ENCODE measurements at places on chromosomes 4 and X.
A peak's percentile ranks its signal among the peaks of the same experiment; 100 is the strongest.

DNA sequence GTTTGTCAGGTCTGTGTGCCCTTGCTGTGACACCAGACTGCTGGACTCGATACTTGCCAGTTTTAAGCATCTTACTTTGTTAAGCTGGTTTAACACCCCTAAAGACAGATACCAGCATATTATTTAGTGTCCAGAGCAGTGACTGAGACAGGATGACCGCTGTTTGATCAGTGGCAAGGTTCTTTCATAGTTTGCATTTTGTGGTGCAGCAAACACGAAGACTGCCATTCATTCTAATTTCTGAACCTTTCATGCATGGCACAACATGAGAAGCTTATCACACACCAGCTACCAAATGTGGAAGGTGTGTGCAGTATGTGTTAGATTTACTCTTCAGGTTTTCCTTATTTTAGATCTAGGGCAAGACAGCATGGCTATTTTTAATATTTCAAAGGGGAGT is 28.2 kb downstream of the JADE1 start:
- DNase-seq, result no peak

DNA sequence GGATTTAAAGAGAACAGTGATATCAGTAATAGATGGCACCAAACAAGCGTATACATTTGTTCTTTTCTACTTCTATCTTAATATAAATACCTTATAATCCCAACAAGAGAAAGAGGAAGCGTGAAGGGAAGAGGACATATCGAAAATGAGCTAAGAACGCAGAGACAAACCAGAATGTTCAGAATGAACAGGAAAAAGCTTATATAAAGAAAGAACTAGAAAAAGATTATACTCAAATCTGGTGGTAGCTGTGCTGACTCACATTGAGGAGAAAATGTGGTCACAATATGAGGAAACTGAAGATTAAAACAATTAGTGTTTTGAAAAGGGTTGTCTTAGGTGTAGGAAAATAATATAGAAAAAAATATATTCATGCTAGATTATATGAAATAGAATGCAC is 2.0 kb upstream of the GPR34 start:
- DNase-seq, result no peak

DNA sequence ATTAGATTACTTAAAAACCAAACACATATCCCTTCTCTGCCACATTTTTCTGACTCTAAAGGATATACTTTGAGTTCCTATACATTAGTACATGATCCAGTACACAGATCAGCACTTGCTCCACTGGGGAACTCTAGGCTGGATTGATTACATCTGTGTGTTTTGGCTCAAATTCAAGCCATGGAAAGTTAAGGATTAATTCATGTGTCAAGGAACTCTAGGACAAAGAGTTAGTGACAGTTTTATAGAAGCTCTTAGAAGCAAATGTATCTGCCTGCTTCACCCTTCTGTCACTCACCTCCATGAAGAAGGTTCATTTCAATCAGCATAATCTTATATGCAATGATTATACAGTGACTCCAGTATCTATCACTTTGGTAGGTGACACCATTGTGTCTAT is 43.2 kb downstream of the SCFD2 start:
- no peak for DNase-seq

DNA sequence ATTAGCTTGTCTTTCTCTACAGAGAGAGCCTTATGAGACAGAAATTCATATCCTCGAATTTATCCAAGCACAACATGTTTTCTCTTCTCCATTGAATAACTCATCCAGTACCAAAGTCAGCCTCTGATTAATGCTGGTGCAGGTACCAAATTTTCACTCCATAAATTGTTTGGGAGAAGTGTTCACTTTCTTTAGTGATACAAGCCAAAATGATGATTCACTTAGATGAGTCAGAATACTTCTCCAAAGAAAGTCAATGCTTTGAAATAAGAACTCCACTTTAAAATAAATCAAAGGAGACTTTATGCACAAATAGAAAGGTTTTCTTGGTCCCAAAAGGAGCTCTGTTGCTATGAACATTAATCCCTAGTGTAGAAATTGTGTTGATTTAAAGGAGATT is 60.2 kb downstream of the MAOB start:
- no peak for DNase-seq

DNA sequence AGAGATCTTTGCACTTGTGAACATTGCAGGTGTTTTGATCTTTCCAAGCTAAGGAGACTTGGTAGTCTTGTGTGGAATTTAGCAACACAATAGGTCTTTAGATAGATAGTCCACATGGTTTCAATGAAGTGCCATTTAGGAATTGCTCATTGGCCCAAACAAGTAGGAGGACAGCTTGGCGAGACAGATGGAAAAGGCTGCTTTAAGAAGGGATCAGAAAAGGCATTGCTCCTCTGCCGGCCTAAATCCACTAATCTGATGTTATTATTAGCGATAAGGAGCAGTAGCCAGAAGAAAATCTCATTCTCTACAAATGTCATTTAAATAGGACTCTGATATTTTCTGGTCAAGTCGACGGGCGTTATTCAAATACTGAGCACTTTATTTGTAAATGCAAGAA is 99.7 kb downstream of the AFF2 start:
- DNase-seq, result no peak

DNA sequence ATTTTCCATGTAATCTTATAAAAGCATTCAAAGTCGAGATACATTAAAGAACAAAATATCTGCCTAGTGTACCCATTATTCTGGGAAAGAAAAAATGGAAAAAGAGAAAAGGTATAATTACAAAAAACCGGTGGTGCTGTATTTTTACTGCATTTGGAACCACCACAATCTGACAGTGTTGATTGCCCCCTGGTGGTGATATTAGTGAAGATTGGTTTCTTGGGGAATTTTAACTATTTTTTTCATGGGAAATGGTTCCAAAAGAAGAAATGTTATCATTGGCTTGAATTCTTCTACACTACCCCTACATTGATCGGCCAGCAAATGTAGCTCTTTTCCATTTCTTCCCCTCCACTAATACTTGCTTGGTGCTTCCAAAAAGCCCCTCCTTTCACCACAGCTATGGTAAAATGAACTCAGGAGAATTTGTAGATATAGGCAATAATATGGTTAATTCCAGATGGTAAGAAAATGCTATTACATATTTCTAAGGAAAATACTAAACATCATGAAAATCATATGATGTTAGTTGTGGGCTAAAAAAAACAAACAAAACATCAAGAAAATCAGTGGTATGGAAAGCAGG is 50.0 kb downstream of the COX18 start:
- peak; percentile 44 for DNase-seq

- DNase-seq, result no peak
Measured at GRCh38 chr4:101102114-101102742, 245.1 kb downstream of the PPP3CA start.

All from activated CD4-positive, alpha-beta T cell treated with anti-CD3 and anti-CD28 coated beads, Interleukin-2, Interleukin-4, amounts not matched to agents 100 ng/mL and 50 ng/mL, durations not matched to agents 16 hours and 8 hours (primary cell).